ENCODE measurements at places on chromosomes 7 and 10.
A peak's percentile ranks its signal among the peaks of the same experiment; 100 is the strongest.

DNA sequence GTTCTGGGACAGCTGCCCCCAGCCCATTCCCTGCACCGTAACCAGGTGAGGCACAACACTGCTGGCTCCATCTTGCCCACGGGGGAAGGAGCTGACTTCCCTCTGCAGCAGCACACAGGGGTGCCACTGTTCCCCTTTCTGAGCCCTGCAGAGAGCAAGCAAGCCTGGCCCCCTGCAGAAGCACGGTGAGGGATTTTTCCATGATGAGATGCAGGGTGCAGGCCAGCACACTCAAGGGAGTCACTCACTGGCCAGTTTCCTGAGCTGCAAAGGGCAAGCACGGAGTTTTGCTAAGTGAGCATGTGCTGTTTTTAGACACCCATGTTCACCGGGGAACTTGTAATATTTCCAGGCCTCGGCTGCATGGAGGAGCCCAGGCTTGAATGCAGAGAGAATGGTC is 176.6 kb downstream of the PIP4K2A start:
- no peak for DNase-seq

DNA sequence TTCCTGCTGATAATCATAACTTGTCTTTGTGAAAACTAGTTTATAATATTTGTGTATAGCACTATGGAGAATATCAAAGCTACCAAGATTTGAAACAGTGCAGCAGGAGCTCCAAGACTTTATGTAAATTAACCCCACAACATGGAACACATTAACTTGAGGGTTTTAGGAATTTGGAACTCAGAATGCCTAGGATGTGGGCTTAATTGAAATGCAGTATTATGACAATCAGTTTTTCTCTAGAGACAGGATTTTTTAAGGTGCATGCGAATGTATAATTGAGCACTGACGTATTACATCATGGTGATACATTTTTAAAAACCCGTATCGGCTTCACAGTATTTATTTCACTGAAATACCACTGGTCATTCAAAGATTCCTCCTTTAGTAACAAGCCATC is 313.1 kb upstream of the DGKB start:
- DNase-seq, result no peak

- DNase-seq, result no peak
Observed at GRCh38 chr10:72567889-72568640, 57.8 kb downstream of the MICU1 start.

DNA sequence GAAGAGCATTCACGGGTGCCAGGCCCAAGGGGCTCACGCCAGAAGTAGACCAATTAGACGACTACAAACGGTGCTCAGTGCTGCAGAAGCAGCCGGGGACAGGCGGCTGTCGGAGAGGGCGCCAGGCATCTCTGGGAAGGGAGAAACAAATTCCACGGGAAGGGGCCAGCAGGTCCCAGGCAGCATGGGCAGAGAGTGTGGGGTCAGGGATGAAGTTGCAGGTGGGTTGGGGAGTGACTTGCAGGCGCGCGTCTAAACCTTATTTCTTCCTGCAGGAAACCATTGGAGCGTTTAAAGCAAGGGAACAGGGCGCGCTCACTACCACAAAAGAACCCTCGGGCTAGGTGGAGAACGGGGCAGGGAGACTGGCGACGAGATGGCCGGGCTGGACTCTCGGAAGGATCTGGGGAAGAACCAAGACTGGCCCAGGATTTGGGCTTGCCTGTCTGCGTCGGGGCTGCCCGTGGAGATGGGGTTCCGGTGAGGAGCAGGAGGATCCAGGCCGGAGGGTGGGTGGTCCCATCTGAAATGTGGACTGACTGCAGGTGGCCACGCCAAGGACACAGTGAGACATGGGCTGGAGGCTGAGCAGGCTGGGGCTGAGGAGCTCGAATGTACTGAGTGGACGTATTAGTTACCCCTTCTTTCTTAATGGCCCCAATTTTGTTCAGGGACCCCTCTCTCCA is 116.3 kb upstream of the DIP2C start:
- no peak for DNase-seq

DNA sequence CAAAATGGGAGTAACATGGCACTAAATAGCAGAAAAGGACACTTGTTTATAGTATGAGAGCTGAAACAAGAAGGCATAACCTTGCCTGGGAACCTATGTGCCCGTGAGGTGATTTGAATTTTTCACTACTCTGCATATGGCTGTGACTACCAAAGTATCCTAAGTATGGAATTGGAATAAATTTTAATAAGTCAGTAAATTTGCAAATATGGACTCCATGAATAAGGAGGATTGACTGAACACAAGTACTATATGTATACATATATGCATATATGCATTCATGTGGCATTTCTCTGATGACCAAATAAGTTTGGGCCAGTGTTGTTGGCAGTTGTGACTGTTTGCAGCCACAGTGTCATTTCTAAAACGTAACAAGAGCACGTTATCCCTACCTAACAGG is 34.5 kb downstream of the PRR15 start:
- DNase-seq, result no peak

- DNase-seq, result no peak
Observed at GRCh38 chr7:151686826-151687225, 167.1 kb upstream of the RHEB start.

DNA sequence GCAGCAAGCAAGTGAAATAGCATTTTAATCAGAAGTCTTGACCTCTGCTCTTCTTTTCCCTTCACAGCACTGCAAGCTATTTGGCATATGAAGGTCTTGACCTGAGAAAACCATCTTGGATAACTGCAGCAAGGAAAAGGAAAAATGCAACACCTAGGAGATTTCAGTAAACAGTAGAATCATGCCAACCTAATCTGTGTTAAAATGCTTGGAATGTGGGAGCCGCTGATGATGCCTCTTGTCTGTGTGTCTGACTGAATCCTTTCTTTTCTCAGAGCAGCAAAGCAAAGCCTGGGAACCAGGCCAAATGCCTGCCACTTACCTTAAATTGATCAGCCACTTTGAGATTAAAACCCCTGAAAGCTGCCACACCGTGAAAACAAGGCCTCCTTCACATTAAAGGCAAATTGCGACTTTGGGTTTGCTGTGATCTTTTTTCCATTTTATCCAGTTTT is 80.4 kb upstream of the CDK6 start:
- DNase-seq, result no peak

- DNase-seq, result no peak
Observed at GRCh38 chr10:33482486-33482885, 148.0 kb upstream of the NRP1 start.

- no peak for DNase-seq
Observed at GRCh38 chr10:98365406-98366061, 49.4 kb downstream of the PYROXD2 start.

DNA sequence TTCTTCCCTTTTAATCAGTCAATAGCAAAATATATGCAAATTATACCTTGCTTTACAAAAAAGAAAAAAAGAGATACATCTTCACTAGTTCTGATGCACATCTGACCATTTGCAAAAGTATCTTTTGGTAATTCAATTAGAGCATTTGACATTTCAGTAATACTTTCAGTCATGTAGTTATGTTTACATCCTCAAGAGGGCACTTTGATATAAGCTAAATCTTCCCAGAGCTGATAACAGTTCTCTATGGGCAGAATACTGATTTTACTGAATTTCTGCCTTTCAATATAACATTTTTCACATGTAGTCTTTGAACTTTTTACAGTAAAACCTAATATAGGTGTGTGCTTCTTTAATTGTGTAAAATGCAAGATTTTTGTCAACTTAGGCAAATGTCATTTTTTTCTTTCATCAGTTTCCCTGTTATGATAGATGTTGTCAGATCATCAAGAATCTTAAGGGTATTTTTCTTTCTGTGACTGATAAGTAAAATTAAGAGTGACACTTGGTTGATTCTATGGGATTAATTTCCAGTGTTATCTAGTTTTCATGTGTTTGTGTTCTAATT is 703.5 kb upstream of the SEMA3D start:
- no peak for DNase-seq

DNA sequence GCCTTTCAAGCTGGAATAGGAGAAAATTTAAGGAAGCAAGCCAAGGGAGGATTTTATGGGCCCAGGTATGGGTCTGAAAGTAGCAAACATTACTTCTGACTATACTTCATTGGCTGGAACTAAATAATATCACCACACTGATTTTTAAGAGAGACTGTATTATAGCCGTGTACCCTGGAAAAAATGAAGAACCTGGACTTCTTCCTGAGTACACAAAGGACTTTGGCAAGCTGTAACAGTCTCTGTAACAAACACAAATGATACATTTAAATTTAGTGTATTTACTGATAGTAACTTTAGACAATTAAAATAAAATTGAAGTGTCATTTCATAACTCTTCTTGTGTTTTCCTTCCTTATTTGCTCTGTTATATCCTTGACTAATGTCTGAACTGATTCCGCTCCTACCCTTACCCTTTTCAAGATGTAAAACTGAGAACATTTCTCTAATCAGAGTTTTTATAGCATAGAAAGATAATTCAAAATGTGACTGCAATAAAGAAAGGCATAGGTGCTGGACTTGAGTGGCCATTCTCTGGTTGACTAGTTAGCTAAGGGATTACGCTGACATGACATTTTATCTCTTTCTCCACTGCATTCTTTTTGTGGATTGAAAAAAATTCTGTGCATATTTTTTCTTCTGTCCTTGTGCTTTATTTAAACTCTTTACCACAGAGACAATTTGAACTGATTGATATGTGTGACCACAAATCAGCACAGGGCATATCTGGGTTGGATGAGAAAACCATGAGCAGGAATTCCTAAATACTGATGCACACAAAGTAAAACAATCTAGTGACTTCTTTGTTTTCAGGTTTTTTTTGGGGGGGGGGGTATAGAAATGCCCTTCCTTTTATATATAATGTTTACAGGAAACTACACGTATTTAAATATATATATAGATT is 349.7 kb downstream of the MDFIC start:
- DNase-seq, result no peak

DNA sequence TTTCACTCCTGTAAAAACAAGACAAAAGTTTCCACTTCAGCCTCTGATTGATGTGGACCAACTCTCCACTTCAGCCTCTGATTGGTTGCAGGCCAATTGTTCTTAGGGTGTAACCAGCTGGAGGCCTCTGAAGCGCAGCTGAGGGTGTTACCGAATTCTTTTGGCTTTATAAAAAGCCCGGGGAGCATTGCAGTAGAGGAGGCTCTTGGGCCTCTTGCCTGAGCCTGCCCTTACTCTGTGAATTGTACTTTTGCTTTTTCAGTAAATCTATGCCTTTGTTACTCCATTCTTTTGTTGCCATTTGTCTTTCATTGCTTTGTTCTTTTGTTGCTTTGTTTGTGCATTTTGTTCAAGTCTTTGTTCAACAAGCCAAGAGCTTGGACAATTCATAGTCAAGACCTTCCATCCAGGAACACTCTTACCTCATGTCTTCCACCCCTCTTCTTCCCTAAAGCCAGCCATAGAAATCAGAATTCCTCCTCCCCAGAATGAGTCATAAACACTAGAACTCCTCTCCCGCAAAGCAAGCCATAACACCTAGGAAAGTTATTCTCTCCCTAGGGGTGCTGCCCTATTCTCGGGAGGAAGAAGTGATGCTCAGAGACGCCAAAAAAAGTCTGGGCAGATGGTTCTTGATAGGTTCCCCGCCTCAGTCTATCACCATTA is 53.5 kb upstream of the ARMC3 start:
- DNase-seq, result no peak

DNA sequence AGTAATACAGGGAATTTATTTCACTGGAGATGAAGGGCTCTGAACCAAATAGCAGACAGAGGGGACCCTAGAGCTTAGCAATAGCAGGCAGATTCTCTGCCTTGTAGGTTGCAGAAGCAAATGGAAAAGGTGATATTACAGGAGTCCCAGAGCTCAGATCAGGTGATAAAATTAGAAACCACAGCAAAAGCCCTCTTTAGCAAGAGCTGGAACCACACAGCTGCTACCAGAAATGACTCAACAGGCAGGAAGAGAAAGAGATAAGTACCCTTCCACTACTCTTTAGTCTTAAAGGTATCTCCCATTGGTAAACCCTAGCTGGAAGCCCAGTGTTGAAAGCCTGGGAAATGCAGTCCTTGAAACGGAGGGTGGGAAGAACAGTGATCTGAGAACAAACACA is 535.6 kb upstream of the GHITM start:
- DNase-seq, result no peak

- no peak for DNase-seq
Observed at GRCh38 chr7:128215281-128215680, 25.8 kb upstream of the LEP start.

DNA sequence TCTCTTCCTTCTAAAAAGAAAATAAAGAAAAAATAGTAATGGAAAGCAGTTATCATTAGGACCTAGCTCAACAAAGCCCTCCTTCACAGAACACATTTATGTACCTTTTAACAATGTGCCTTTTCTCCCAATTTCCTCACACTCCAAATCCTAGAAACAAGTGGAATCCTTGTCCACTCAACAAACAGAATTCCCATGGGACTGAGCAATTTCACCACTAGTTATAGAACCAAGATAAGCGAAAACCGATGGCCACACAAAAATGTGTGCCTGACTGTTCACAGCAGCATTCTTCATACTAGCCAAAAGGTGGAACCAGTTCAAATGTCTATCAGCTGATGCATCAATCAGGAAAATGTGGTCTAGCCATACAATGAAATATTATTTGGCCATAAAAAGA is 17.3 kb downstream of the DCLRE1C start:
- no peak for DNase-seq

GRCh38 chr10:132065491-132066105 is at the start of gene JAKMIP3:
JAKMIP3 (plus strand) TSS chr10:132065946; CDS start chr10:132104809, 38,863 bp downstream.
- DNase-seq, result no peak

GRCh38 chr7:98869597-98870120 is at the start of gene TMEM130:
TMEM130 (minus strand) TSS chr7:98870014; CDS start chr7:98869861, 153 bp downstream.
- no peak for DNase-seq

- no peak for DNase-seq
Observed at GRCh38 chr7:99418260-99418659, 9.5 kb downstream of the BUD31 start.

GRCh38 chr10:35289198-35289597 is 47.1 kb upstream of the CCNY start:
- no peak for DNase-seq

DNA sequence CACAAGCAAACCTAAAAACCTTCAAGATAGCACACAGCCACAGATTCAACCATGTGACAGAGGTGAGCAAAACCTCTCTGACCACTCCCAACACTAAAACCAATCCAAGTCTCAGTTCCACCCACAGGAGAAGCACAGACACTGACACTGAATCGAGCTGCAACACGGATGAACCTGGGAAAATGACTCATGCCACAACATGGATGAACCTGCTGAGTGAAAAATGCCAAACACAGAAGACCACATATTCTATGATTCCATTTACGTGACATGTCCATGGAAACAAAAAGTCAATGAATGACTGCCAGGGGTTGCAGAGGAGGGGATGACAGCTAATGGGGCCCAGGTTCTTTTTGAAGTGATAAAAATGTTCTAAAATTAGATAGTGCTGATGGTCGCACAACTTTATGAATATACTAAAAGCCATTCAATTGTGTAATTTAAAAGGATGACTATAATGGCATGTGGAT is 22.0 kb downstream of the CYTH3 start:
- no peak for DNase-seq

GRCh38 chr7:106679153-106679931 is 18.4 kb upstream of the CCDC71L start:
- no peak for DNase-seq

- peak; percentile 25 for DNase-seq
Observed at GRCh38 chr10:73590881-73591799, at the start of gene USP54. USP54 (minus strand) TSS chr10:73591342; CDS start chr10:73575658, 15,684 bp downstream.
